T-helper 1 cell (primary cell): ENCODE measurements at places on chromosomes 6 and 20.

DNA sequence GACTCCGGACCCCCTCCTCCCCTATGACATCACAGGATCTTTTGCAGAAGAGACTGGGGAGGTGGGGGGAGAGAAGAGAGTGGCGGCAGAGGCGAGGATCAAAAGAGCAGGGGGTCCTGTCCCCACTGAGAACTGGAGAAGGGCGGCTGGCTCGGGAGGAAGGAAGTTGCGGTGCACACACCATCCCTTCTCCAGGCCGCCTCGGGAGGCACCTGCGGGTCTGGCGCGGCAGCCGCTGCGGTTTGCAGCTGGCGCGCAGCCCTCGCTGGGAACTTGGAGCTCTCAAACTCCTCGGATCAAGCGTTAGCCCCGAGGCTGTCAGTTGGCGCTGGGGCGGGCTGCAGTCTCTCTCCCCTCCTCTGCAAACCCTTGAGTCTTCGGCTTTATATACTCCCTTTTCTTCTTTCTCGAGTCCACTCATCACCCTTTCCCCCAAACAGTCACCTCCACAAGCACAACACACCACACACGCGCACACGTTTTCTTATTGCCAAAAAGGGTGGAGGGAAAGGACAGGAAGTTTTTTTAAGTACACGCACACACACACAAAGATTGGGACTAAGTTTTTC, 180.7 kb downstream of the TBXT start:
- no peak for DNase-seq

- DNase-seq, result no peak
Measured at GRCh38 chr6:131244942-131245341, 109.7 kb downstream of the AKAP7 start.

DNA sequence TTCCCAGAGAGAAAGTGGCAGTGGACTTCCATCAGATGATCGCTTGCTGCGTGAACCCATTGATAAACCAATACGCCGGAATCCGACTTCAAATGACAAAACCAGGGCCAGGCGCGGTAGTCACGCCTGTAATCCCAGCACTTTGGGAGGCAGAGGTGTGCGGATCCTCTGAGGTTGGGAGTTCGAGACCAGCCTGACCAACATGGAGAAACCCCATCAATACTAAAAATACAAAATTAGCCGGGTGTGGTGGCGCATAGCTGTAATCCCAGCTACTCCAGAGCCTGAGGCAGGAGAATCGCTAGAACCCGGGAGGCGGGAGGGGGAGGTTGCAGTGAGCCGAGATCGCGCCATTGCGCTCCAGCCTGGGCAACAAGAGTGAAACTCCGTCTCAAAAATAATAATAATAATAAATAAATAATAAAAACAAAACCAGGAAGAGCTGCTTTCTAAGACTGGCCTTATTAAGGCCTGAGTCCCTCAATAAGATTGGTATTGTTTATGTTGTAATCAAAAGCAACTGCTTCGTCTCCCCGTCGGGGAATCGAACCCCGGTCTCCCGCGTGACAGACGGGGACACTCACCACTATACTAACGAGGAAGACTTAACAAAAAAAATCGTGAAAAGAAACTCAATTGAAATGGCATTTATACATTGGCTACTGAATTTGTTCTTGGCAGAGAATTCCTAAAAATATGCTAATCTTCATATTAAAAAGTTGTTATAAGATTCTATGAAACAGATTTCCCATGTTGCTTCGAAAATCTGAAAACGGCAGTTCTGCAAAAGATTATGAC, 110.2 kb upstream of the ZNF184 start:
- DNase-seq, result no peak

- no peak for DNase-seq
Measured at GRCh38 chr6:46291275-46291633, 120.5 kb upstream of the ENPP5 start.

- DNase-seq, result no peak
Measured at GRCh38 chr20:19260412-19261090, 48.1 kb downstream of the SLC24A3 start.

DNA sequence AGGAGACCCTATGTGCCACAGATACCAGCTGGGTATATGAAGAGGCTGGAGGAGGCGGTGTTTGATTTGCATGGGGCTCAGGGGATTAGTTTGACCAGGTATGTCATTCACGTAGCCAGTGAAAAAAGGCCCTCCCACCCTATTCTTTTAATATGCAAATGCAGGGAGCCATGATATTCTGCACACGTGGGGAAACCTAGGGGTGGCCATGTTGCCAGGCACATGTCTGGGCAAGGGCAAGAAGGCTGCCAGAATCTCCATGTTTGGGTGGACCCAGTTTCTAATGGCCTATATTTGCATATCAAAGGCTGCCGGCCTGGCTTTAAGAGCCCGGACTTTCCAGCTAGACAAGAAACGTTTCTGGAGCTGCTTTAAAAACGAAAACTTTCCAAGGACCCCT, 60.4 kb downstream of the SOX4 start:
- no peak for DNase-seq

- no peak for DNase-seq
Measured at GRCh38 chr6:44697327-44697726, 309.8 kb downstream of the CDC5L start.

DNA sequence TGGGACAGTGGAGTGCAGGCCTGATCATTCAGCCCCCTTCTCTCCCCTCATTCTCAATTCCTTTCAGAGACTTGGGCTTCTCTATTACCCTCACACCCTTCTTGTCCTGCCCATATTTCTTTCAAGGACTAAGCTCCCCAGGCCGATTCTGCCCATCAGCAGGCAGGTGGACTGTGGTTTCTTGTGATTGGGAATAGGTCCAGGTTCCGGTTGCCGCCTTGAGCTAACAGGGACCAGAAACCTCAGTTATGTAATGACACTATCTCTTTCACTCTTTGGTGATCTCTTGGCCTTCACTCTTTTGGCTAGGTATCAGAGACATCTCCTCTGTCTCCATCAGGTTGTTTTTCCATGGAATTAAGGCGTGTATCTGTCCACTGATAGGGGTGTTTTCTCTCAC, 6.5 kb downstream of the MUCL3 start:
- no peak for DNase-seq

DNA sequence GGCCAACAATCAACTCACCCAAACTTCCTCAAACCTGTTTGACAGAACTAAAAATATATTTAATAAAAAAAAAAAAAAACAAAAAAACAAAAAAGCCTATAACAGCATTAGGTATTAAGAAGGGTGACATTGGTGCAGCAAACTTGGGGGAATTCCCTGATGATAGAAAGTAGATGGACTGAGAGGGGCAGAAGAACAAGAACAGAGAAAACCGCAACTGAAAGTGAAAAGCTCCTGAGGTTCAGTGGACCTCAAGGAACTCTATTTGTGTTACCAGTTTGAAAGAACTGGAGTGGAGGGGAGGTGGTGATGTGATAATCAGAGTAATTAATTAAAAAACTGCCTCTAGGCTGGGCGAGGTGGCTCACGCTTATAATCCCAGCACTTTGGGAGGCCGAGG, 53.8 kb downstream of the MACROD2 start:
- DNase-seq, result no peak

GRCh38 chr20:21391185-21391971, 5.9 kb downstream of the NKX2-4 start:
- DNase-seq, result no peak

DNA sequence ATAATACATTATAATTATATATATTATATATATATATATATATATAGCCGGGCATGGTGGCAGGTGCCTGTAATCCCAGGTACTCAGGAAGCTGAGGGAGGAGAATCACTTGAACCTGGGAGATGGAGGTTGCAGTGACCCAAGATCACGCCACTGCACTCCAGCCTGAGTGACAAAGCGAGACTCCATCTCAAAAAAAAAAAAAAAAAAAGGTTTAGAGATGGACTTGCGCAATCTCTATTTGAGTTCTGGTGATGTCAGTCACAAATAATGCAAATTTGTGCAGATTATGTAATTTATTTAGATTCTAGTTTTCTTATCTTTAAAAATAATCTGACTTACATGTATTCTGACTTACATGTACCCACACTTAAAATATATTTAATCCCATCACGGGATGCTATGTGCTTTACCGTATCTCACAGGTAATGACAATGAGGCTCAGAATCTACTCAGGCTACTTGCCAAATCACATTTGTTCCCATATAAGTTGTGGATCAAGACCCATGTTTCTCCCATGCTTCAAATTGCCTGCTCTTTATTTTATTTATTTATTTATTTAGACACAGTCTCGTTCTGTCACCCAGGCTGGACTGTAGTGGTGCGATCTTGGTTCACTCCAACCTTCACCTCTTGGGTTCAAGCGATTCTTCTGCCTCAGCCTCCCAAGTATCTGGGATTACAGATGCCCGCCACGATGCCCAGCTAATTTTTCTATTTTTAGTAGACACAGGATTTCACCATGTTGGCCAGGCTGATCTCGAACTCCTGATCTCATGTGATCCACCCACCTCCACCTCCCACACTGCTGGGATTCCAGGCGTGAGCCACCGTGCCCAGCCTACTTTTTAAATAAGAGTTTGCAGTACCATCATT, 7.6 kb upstream of the UST start:
- no peak for DNase-seq

- DNase-seq, result peak; percentile 32
Measured at GRCh38 chr20:60262967-60263603, 304.9 kb downstream of the CDH26 start.

DNA sequence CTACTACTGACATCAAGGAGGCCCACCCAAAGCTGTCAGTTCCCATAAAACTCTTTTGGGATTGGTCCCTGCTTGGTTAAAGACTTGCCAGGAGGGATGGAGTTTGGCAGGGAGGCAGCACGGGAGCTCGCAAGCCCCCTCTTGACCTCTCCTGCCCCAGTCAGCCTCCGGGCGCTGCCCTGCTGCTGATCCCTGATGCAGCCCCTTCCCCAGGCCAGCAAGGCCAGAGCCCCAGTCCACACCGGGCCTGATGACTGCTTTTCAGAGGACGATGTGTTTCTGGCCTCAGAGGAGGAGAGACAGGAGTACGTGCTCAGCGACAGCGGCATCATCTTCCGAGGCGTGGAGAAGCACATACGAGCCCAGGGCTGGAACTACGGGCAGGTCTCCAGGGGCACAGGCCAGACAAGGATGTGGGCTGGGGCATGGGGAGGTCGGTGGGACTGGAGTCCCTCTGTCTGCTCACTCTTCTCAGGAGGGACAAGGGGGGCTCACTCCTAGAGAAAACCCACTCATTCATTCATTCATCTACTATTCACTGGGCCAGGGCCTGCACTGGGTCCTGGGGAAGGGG, 15.6 kb downstream of the TGM6 start:
- DNase-seq, result no peak
